ENCODE measurements at places on chromosomes 1 and 21.
A peak's percentile ranks its signal among the peaks of the same experiment; 100 is the strongest.

GRCh38 chr1:54919367-54920359 is 32.7 kb upstream of the DHCR24 start:
- no peak for DNase-seq

DNA sequence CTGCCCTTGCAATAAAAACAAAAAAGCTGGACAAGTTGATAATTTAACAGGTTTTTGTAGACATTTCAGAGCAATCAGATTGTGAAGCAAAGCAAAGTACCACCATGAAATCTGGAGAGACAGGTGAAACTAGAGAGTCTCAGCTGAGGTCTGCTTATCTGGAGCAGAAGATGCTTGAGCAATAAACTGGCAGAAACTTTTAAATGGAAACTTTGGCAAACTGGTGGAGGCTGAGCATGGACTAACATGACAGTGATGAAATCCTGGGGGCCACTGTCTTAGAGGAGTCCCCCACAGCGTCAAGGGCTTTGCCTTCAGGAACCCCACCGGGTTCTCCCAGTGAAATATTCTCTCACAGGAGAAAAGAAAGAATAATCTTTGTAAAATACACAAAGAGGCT is 416.3 kb upstream of the B3GALT2 start:
- no peak for DNase-seq

DNA sequence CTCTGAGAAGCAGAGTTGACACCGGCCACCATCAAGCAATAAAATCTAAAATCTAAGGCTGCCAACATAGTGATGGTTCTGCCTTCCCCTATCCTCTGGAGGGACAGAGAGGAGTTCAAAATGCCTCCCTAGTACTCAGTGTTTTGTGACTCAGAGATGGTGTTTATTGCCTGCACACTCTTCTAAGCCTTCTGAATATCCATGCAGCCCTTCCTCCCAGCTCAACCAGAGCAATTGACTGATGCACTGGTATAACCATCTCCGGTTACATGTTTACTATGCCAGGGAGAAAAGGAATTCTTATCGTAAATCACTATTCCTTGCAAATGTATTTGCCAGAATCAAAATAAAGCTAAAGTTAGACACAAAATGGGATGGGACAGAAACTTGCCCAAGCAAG is 132.9 kb upstream of the RAB4A start:
- no peak for DNase-seq

DNA sequence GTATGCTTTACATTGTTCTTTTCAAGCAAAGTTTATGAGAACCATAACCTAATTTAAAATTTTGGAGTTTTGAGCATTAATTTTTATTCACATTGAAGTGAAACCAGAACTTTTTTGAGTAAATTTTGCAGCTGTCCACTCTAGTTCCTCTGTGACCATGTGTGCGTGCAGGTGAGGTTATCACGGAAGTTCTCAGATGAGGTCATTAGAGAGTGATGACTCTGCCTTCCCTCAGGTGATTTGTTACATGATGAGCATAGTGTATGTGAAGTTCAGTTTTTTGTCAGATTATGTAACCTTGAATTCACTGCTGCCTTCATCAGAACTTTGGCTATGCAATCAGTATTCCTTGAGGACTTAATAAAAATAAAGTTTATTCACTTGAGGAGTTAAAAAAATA is 828.2 kb downstream of the ADGRL2 start:
- no peak for DNase-seq

- no peak for DNase-seq
Measured at GRCh38 chr1:196380316-196380715, 227.9 kb downstream of the KCNT2 start.

- no peak for DNase-seq
Measured at GRCh38 chr1:155971910-155972809, 6.2 kb downstream of the ARHGEF2 start.

DNA sequence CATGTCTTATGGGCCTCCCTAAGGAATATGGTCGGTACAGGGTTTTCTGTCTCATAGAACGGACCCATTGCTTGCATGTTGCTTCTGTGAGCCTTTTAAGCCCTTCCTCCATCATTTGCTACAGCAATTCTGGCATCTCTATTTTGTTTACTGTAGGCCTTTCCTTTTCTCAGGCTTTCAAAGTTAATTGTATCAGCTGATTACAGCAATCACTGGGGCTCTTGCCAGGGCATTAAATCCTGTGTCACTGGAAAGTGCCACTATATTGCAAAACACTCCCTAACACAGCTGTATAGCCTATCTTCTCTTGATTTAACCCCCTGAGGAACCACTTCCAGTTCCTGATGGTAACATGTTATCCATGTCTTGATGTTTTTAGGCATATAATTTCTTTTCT is 156.5 kb downstream of the PDE4B start:
- no peak for DNase-seq

DNA sequence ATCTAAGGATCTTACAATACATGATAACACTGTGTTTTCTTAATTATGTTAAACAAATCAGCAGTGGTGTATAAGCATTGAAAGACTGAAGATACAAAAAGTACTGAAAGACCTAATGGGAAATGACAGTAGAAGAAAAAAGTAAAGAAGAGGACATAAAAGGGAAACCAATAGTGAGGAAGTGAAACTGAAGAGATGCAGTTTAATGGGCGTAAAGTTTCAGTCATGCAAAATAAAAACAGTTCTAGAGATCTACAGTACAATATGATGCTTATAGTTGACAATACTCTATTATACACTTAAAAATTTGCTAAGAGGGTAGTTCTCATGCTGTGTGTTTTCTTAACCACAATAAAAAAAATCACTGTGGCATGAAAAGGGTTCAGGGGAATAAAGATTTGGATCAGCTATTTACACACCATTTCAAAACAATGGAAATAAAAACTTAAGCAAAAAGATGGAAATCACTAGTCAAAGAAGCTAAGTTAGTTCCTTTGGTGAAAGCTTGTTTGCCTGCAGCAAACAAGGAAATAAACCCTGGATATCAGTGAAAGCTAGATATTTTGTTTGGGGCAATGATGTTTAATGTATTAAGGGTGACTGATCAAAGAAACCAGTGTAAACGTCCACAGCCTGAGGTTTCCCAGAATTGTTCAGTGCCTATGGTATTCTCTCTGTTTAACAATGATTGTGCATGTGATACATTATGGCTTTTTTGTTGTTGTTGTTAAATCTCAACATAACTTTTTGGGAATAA is 1160.8 kb upstream of the ADGRL2 start:
- DNase-seq: no peak

DNA sequence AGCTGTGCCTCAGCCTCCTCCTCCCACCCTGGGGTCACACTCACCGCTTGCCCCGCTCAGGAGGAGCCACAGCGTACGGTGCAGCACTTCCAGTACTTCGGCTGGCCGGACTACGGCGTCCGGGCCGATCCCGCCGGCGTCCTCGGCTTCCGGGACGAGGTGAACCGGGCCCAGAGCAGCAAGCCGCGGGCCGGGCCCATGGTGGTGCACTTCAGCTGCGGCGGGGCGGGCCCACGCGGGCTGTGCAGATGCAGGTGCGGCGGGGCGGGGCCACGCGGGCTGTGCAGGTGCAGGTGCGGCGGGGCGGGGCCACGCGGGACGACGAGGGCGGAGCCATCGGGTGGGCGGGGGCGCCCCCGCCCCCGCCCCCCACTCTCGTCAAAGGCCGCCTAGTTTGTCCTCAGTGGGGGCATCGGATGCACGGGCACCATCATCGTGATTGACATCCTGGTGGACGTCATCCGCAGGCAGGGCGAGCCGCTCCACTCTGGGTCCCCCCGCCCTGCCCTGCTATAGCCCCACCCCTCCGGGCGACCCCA is 5.5 kb downstream of the RNF223 start:
- peak; percentile 66 for DNase-seq

DNA sequence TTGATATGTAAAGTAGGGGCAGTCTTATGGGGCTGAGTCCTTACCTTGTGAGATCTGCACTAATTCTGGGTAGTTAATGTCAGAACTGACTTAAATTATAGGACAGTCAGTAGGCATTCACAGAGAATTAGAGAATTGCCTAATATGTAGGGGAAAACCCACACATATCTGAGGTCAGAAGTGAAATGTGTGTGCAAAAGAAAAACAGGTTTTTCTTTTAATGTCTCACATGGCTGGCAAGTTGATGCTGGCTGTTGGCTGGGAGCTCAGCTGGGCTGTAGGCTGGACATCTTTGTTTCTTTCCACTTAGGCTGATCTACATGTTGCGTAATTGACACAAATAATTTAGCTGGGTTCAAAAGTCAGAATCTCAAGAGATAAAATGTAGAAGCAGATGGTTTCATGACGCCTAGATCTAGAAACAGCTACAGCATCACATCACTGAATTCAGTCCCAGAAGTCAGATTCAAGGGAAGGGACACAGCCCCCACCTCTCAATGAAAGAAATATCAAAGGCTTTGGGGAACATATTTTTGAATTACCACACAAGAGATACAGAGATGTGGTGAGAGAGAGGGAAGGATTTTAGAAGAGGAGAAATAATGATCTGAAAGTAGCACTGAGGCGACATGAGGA is 98.9 kb downstream of the TNFSF18 start:
- DNase-seq: no peak
